NCI-H146 (cell line): ENCODE measurements at places on chromosomes 7 and 10.

DNA sequence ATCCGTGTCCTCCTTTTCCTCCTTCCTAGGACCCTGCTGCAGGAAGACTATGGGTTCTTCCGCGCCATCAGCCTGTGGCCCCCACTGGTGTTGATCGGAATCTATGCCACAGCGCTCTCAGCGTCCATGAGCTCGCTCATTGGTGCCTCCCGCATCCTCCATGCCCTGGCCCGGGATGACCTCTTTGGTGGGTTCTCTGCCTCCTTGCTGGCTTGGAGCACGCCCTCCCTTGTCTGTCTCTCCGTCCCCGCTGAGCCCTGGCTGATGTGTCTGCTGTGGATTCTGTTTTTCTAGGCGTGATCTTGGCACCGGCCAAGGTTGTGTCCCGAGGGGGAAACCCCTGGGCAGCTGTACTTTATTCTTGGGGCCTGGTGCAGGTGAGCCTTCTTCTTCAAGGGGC lies 7.3 kb upstream of the TRIP6 start:
- no peak for DNase-seq

DNA sequence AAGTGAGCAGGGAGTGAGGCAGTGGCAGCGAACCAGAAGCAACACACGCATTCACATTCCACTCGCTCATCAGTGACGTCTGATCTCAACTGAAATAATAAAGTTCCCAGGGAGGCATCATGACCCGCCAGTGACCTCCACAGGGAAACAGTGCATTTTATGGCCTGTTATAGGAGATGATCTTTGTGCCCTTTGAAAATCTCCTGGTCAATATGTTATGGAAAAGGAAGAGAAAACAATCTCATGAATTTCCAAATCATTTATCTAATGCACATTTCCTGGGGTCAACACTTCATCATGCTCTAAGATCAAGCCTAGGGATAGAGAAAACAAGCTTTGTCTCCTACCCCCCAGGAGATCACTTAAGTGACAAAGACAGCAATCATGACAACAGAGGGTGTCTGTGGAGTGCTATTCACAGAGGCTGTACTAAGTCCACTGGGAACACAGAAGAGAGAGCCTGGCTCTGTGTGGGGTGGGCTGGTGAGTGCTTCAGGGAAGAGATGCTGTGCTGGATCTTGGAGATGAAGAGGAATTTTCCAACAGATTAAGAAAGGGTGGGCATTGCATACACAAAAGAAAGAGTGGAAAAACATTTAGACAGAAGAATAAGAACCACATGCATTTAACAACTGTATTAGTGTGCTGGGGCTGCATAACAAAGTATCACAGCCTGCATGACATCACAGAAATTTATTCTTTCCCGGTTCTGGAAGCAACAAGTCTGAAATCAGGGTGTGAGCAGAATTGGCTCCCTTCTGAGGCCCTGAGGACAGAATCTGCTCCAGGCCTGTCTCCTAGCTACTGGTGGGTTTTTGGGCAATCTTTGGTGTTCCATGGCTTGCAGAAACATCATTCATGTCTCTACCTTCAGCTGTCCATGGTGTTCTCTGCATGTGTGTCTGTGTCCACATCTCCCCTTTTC lies 613.9 kb upstream of the IGFBP3 start:
- no peak for DNase-seq

DNA sequence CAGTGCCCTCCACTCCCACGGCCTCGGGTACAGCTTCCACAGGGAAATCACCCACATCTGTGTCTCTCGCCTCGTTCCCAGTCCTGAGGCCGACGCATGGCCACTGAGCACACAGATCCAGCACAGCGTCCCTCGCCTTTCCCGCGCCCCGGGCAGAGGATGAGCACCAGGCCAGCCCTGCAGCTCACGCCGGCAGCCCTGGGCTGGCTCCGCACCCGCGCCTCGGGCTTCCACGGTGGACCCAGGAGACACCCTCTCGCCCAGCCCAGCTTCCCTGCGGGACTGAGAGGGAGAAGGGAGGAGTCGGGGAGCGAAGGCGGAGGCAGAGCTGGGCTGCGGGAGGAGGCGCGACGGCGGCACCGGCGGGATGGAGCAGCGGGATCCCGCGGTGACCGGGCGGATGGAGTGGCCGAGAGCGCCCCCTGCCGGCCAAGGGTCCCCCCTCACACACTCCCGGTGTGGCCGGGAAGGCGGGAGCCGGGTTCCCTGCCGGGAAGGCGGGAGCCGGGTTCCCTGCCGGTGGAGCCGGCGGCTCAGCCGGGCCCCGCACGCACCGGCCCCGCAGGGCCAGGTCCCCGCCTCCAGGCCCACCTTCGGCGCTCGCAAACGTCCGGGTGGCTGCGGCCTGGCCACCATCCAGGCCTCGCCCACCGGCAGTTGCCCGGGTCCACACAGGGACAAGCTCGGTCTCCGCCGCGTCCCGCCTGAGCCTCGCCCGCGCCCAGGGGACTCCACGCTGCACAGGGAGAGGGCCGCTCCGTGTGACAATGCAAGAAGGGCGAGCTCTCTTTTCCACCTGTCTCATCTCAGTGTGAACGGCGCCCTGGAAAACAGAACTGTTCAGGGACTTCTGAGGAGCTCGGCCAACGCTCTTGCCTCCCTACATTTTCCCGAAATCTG lies 110.3 kb upstream of the LANCL2 start:
- peak; percentile 54 for DNase-seq

- no peak for DNase-seq
Observed at GRCh38 chr10:23927576-23928325, 281.2 kb upstream of the KIAA1217 start.

DNA sequence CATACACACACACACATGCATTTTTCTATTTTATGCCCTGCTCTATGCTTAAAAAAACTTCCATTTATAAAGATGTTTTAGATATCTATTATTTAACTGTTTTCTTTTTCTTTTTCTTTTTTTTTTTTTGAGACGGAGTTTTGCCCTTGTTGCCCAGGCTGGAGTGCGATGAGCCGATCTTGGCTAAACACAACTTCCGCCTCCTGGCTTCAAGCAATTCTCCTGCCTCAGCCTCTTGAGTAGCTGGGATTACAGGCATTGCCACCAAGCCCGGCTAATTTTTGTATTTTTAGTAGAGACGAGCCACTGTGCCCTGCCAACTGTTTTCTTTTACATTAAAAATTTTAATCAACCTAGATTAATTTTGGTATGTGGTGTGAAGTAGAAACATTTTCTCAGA lies 45.6 kb upstream of the PURB start:
- DNase-seq: no peak

DNA sequence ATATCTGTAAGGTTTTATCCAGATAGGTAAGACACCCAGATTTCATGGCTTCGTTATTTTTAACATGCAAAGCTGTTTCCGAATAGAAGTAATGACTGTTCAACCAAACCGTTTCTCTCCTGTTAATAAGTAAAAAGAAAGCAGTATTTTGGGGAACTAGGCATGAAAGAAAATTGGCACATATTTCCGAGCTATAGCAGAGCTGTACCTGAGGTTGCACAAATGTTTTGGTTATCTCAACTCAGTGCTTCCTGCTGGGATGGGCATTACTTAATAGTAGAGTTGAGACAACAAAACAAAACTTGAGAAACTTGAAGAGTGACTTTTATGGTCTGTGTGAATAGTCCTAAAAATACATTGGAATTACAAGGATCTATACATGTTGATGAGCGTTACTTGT lies 564.3 kb upstream of the SORCS1 start:
- DNase-seq: no peak
